ENCODE measurements at places on chromosomes 5 and 9.
A peak's percentile ranks its signal among the peaks of the same experiment; 100 is the strongest.

DNA sequence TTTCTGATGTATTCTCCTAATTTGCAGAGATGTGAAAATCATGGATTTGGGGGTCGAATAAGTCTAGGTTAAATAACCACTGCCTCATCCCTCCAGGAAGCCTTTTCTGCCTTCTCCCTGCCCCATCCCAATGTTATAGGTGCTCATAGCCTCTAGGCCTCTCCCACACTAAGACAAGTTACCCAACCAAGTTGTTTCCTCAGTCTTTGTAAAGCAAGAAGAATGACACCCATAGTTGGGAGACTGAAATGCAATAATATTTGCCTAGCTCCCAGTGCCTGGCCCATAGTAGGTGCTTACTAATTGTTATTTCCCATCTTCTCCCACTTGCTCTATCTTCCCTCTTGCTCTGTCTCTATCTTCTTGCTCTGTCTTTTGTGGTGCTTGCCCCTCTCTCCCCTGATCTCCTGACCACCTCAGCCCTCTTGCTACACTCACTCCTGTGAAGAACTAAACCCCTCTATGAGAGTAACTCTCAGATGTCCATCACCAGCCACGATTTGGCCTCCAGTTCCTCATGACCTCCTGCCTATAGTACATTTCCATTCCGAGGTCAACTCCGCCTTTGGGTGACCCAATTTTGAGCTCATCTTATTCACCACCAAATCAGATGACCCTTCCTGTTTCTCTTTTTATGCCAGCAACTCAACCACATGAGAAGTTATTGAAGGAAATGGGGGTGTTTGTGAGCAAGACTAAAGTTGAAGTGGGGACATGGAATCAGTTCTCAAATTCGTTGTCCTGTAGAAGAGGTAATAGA is 7.0 kb downstream of the AFAP1L1 start:
- no peak for DNase-seq

DNA sequence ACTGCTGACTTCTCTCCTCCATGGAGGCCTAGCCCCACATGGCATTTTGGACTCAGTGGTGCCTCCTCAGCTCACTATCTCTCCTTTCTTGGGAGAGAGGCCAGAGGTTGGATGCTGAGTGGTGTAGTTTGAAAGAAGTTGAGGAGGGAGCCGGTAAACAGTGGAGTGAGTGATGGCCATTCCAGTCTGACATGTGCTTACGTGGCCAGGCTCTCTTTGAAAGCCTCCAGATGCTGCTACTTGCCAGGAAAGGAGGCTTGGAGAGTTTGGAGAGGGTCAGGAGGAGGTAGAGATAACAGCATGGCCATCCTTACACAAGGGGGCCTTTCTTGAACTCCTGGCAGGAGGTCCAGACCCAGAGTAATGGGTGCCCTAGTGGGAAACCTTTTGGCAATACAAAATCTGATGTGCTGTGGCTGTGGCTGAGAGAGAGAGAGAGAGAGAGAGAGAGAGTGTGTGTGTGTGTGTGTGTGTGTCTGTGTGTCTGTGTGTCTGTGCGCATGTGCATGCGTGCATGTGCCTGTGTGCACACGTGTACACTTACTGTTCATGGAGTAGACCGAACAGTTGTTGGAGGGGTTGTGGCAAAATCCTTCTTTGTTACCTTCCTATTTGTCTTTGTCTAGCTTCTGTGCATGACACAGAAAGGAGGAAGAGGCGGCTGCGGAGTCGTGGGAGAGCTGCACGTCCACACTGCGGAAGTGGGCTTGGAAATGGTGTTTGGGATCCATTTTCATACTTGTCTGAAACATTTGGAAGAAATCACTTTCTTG is 37.8 kb downstream of the RALGPS1 start:
- DNase-seq = no peak

DNA sequence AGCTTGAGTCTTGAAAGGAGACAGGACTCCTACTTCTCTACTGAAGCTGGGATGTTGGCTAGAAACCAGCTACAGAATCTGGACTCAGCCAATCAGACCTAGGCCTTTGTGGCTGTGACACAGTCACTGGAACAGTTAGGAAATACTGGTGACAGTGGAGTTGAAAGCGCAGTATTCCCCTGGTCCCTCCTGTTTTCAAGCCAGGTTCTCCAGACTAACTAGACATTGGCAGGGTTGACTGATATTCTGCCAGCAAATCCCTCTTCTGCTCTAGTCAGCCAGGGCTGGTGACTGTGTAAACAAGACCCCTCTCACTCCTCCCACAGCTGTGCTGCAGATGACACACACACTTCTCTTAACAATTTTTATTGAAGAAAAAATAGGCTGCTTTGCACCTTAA is 8.7 kb downstream of the SHROOM1 start:
- no peak for DNase-seq

GRCh38 chr5:9524941-9525340 is 20.9 kb downstream of the SEMA5A start:
- no peak for DNase-seq

DNA sequence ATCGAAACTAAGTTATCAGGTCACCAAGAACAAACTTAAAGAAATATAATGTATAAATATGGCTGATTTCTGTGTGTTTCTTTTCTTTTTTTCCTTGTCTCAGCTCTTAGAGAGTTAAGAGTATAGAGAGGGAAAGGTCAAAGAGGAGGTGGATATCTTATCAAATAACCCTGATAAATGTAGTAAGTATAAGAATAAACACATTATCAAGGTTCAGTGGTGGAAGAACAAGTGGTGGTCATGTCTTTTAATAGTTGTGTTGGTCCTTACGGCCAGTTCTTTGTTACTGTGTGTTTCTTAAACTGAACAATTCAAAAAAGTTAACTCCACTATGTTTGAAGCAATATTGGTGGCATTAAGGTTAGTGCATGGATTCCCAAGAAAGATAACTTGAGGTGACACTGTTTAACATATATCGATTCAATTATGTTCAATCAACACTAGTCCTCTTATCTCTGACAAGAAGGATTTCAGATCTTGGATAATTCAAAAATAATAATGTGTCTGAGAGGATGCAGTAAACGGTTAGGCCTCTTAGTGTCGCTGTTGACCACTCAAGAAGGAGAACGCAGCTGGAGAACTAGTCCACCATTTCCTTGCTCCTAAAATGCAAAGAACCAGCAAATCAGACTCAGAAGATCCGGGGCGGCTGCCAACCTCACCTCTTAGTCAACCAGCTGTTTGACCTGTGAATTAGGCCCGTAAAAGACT is at the start of gene PCDHGA3:
PCDHGA3 (plus strand) TSS at position 588 of the 711 bp plus-strand sequence. CDS start 205 bp downstream, outside the sequence.
- DNase-seq = peak; percentile 45

DNA sequence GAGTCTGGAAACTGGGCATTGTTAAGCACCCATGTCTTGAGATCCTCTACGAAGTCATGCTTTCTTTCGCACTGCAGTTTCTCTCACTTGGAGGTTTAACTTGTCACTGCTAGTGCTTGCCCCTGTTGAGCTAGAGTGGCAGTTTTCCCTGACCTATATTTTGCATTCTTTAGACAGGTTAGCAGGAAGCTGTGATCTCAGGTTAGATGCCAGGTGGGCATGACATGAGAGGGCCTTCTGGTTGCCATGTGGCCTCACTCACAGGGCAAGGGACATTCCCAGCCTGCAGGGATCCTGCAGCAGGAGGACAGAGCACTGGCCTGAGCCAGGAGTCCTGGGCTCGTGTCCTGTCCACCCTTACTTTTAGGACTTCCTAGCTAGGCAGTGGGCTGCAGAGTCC is 28.6 kb downstream of the SLC36A1 start:
- no peak for DNase-seq

GRCh38 chr5:51433052-51433710 is 49.9 kb downstream of the ISL1 start:
- no peak for DNase-seq

DNA sequence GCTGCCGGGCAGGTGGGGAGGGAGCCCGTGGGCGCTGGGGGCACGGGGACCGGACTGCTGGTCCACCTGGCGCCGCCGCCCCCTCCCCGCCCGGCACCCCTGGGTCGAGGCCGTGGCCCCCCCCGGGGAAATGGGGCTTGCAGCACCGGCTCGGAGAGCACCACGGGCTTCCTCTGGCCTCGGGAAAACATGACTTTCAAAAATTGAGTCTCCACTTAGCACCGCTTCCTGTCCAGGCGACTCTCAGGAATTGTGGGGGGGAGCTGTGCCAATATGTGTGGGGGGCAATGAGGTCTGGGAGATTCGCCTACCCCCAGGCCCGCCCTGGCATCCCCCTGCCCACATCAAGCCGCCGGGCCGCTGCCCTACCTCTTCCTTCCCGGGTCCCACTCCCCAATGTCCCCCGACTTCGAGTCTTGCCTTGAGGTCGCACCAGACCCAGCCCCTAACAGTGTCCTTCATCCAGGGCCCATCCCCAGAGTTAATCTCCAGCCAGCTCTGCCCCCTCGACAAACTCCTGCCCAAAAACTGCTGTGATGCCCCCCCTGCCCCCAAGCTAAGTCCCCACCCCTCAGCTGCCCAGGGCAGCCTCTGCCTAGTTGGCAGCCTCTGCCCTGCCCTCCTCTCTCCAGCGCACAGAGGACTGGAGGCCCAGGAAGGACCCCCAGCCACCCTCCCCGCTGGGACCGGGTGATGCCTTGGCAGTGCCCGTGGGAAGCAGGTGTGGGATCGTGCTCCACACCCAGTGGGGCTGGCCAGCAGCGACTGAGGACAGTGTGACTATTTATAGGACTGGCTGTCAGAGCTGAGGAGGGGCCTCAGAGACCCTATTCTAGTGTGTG is 3.9 kb downstream of the EGFL7 start:
- no peak for DNase-seq

- no peak for DNase-seq
These were observed 7.7 kb downstream of the ZSWIM6 start for GRCh38 chr5:61339764-61340163.

GRCh38 chr5:166834246-166834645 is 1457.2 kb upstream of the WWC1 start:
- DNase-seq = no peak

DNA sequence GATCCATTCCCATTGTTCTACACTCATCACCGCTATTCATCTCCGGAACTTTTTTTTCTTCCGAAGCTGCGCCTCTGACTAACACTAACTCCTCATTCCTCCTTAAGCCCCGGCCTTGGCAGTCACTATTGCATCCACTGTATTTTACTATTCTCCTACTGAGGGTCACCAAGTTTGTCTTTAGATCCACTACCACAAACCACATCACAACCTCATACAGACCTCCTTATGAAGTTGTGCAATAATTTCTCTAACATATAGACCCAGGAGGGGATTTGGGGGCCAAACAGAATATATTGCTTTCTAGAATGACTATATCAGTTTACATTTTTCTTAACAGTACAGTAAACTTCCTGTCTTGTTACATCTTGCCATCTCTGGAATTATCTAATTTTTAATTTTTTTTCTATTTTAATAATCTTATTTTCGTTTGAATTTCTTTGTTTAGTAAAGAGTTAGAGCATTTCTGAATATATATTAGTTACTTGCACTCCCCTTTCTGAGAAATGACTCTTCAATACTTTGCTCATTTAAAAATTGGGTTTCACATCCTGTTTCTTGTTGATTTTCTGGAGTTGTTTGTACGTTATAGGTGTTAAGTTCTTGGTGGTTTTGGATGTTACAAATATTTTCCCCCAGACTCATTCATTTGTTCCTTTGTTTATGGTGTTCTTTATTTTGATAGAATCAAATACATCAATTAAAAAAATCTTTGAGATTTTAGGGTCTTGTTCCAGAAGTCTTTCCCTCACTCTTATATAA is 37.1 kb downstream of the DMRT2 start:
- no peak for DNase-seq

DNA sequence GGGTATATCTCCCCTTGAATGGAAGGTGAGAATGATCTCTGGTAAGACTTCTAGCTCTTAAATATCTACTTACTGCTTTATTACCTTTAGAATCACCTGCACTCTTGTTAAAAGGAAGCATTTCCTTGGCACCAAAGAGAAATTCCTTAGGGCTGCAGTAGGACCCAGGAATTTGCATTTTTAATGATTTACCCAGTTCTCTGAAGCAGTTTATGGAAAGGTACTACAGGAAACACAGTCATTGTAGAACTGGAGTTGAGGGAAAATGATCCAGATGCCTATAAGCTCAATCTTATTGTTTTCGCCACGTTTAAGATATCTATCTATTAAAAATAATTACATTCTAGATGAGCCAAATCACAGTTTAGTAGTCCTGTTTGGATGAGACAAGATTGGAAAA is 9.5 kb upstream of the C9 start:
- DNase-seq = no peak

DNA sequence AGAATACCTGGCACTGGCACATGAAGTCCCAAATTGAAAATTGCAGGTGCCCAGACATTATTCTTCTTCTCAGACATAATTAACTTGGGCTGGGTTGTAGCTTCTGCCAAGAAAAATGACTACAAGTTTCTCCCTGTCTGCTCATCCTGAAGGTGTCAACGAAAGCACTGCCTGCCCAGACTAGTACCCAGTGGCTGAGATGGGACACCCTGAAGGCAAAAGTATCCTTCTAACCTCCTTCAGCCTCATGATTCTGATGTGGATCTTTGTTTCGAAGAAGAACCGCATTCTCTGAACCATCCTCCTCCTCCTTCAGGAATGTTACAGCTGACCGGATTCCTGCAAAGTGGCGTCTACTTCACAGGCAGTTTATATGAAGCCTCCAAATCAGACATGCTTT is 161.1 kb upstream of the FST start:
- no peak for DNase-seq

GRCh38 chr5:33588654-33589372 is 148.0 kb downstream of the TARS1 start:
- DNase-seq = peak; percentile 67

- DNase-seq = no peak
These were observed 285.8 kb upstream of the MEF2C start for GRCh38 chr5:89168766-89169165.

- DNase-seq = no peak
These were observed 103.1 kb upstream of the TSLP start for GRCh38 chr5:110968246-110969005.

DNA sequence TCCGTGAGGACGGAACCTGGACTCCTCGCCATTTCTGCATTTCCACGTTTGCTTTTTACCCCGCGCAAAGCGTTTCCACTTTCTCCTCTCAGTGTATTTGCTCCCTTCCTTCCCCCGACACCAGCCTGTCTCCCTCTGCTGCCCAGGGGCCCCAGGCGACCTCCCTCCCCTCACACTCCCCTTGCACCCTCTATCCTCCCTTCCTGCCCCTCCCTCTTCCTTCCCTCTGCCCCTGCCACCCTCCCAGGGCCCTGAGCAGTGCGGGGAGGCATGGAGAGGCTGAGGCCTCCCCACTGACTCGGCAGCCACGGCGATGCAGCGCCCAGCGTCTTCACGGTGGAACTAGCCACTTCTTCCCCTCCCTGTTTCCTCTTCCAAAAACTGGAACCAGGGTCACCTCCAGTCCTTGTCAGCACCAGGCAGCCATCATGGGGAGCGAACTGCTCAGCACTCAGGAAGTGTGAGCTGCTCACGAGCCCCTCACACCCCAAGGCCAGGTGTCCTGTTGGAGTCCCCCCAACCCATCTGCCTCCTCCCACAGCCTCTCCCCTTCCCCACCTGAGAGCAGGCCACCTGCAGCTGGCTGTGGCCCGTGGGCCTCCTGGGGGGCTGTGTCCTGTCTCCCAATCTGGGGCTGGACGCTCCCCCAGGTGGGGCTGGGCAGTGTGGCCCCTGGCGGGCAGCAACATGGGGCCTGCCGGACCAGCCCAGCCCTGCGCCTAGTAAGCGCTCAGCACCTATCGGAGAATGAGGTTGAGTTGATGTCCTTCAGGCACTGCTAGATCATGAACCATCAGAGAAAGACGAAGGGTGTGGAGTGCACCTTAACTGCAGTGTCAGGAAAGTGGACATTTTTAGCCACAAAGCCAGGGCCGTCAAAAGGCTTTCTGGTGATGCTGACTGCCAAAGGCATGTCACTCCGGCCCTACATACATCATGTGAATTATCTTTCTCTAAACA is 17.5 kb downstream of the UBE2QL1 start:
- DNase-seq = no peak

- DNase-seq = peak; percentile 62
These were observed 547 bp downstream of the CLTA start for GRCh38 chr9:36191290-36191645.
